ENCODE measurements at places on chromosomes 16 and 17.

DNA sequence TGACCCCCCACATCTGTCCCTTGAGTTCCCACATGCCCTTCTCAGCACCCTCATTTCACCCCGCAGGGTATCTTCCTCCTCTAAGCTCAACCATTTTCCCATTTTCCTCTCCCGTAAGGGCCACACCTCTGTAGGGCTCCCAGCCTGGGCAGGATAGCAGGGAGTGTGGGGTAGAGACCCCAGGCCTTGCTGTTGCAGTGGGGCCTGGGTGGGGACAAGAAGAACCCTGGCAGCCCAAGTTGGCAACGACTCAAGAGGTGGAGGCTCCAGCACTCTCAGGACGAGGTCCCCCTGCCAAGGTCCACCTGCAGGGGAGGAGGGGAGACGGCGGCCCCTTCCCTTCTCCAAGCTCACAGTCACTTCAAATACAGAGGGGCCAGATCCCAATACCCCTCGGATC lies 2.0 kb upstream of the TMEM92 start:
- no peak for DNase-seq

- DNase-seq, result no peak
These were observed 47.3 kb downstream of the C16orf82 start for GRCh38 chr16:27114006-27114405.

GRCh38 chr17:6047966-6048365 lies 22.2 kb upstream of the WSCD1 start:
- DNase-seq, result no peak

GRCh38 chr17:77778636-77779489 lies 179.6 kb upstream of the TNRC6C start:
- no peak for DNase-seq

GRCh38 chr17:48484256-48484655 lies 46.6 kb downstream of the HOXB1 start:
- peak; percentile 79 for DNase-seq

GRCh38 chr16:47592232-47592631 lies 131.1 kb downstream of the PHKB start:
- no peak for DNase-seq

DNA sequence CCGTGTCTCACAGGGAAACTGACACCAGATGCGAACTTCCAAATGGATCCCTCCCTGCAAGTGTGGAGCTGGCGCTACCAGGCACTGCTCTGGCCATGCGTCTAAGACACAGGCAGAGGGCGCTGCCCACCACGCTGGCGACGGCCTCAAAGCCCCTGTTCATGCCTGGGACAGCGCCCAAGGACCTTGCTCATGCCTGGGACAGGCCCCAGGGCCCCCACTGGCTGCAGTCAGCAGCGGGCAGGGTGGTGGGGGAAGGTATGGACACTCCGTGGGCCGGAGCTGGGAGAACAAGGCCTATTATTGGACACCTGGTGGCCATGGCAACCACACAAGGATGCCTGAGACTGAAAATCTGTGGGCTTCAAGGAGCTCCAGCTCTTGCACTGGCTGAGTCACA lies 8.8 kb downstream of the ZG16B start:
- peak; percentile 74 for DNase-seq

GRCh38 chr17:6427279-6427781 lies 7.6 kb downstream of the AIPL1 start:
- DNase-seq, result peak; percentile 31

GRCh38 chr16:50800074-50800473 lies 58.2 kb downstream of the CYLD start:
- DNase-seq, result no peak

- DNase-seq, result no peak
These were observed 30.8 kb upstream of the GAS7 start for GRCh38 chr17:10229181-10229580.

Measured in HT1080 (cell line).